ENCODE measurements at places on chromosomes 1 and 21. TPM values are rescaled to one million over a fixed set of nuclear protein-coding genes. Genes with fewer than 3 reads are reported as not detected.

- DNase-seq: peak; percentile 53
Measured at GRCh38 chr1:41739061-41739955, 179.4 kb downstream of the HIVEP3 start.

GRCh38 chr1:183609759-183610452 is 19.6 kb upstream of the NCF2 start:
- no peak for DNase-seq

The ZFP69 gene
- total RNA-seq: 6.7 TPM

DNA sequence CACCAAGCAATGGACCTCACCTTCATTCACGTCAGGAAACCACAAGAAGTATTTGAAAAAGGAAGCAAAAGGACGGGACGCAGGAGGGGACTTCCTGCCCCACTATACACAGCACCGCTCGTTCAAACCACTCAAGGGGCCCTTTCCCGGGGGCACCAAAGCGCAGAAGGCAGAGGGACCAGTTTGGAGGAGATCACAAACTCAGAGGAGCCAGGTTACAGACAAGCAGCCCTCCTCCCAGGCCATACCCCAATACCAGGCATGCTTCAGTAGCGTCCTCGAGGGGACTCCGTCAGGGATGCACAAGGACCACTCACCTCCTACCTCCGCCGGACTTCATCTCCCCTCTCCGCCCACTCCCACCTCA is 685 bp downstream of the CRTC2 start:
- DNase-seq: no peak

The KCNE2 gene
- 0.31 TPM for total RNA-seq

- DNase-seq: no peak
Measured at GRCh38 chr21:32483293-32483595, 70.7 kb downstream of the EVA1C start.

- DNase-seq: no peak
Measured at GRCh38 chr21:36211660-36212512, 55.3 kb downstream of the DOP1B start.

The C1orf94 gene
- total RNA-seq: 0.72 TPM

GRCh38 chr21:17784180-17784598 is 35.0 kb downstream of the C21orf91 start:
- no peak for DNase-seq

Measured in A673 (cell line).